T-helper 17 cell (primary cell): ENCODE measurements at places on chromosomes 1 and 21.

DNA sequence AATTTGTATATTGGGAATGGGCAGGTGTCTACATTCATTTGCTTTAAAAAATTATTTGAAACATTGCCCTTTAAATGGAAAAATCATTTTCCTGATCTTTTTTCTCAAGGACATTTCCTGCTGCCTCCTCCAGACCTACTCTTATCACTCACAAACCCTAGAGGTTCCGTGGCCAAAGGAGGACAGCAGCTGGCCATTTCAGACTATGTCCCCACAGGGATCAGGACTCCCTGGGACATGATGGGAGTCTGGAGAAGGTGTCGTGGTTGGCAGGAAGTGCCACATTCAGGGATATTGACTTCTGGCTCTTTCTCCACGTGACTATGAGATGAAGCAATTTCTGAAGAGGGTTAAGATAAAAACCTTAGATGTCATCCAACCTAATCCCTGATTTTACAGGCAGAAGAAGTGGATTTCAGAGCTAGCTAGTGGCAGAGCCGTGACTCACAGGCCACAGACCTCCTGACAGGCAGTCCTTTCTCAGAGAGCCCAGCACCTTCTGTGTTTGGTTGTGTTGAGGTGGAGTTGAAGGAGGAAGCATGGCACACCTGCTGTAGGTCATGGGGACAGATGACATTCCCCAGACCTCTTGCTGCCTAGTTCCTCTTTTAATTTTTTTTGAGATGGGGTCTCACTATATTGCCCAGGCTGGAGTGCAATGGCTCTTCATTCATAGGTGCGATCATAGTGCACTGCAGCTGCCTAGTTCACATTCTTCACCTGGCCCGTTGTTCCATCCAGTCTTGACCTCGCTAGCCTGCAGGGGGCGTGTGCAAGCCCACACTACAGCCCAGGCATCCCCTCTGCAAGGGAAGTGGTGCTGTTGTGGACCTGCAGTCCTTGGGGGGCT, 25.5 kb upstream of the IL10 start:
- no peak for DNase-seq

DNA sequence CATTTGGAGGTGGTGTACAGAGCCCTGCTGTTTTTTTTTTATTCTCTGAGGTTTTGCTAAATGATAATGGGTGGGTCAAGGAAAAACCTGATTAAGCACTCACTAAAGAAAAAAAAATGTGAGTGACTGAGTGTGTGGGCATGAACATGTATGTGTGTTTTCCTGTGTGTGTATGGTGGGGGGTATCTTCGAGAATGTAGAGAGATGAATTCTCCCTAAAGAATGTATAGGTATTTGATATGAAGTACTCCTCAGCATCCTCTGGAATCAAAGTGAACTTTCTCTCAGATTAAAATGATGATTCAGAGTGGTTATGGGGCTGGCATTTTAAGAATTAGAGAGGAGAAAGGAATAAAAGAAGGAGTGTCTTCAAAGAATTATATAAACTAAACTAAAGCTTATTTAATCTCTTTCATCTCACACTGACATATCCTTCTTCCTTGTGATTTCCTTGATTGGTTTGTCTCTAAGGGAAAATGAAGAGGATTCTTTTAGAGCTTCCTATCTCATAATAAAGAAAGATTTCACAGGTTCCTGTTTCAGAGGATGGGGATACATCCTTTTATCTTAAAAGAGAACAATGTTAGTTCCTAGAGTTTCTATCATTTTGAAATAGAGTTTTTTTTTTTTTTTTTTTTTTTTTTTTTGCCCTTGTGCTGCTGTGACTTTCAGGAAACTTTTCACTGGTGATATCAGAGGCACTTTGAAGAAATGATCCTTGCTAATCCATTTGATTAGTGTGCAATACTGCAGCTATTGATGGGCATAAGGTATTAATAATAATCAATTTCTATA, 23.9 kb downstream of the S1PR1 start:
- no peak for DNase-seq

DNA sequence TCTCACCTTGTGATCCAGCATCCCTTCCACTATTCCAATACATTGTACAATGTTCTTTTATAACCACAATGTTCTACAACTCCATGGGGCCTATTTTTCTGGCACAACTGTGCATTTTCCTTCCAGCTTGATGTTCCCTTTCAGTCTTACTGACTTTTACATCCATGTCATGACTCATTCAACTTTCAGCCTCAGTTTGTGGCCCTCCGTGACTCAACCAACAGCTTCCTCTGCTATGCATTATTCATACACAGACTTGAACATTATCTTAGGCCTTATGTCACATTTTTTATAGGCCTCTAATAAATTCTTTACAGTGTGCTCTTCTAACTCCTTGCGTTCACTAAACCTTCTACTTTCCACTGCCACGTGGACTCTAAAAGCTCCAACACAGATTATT, 119.4 kb upstream of the PRMT6 start:
- no peak for DNase-seq

DNA sequence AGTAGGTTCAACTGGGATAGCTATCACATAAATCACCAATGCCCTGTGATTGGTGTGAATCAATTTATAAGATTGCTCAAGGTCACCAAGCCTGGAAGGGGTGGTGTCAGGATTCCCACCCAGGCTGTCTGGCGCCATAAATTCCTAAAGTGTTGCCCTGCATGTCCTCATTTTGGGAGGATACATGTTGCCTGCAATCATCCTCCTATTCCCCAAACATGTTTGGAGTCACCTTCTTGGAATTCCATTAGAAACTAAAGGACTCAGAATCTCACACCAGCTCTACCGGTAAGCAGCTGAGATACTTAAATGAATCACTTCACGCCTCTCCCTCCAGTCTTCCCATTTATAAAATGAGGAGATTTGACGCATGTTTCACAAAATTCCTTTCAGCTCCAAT, 54.1 kb upstream of the SLC45A1 start:
- DNase-seq = no peak

- no peak for DNase-seq
Observed at GRCh38 chr1:219726480-219727272, 113.8 kb upstream of the ZC3H11B start.
